Tongue (tissue), 3 donors: ENCODE measurements at places on chromosomes 13 and 19. TPM values are rescaled to one million over a fixed set of nuclear protein-coding genes. Genes with fewer than 3 reads are reported as not detected.

The RXFP2 gene
- total RNA-seq: not detected

The FAM216B gene
- not detected for total RNA-seq

The IL4I1 gene
- not detected for total RNA-seq

The PRODH2 gene
- not detected for total RNA-seq

GRCh38 chr13:49545661-49546060, 39.7 kb downstream of the RCBTB1 start:
- DNase-seq: no peak

DNA sequence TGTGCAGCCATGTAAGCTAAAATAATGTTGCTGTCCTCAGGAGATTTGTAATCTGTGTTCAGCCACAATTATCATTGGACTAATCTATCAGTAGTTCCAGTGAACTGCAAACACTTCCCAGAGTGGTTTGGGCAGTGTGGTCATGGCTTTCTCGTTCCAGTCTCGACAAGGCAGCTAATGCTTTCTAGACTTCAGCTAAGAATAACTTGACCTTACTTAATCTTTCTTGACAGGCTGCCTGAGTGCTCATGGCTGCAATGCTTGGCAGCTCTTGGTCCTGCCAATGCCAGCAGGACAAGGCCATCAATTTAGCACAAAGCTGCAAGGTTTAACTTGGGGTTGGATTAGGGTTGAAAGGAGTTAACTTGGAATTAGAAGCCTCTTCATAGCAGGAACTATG, 32.8 kb downstream of the ATP12A start:
- DNase-seq: peak; percentile 6

- peak; percentile 88 for DNase-seq
Measured at GRCh38 chr13:98842858-98843481, 90.5 kb upstream of the SLC15A1 start.

DNA sequence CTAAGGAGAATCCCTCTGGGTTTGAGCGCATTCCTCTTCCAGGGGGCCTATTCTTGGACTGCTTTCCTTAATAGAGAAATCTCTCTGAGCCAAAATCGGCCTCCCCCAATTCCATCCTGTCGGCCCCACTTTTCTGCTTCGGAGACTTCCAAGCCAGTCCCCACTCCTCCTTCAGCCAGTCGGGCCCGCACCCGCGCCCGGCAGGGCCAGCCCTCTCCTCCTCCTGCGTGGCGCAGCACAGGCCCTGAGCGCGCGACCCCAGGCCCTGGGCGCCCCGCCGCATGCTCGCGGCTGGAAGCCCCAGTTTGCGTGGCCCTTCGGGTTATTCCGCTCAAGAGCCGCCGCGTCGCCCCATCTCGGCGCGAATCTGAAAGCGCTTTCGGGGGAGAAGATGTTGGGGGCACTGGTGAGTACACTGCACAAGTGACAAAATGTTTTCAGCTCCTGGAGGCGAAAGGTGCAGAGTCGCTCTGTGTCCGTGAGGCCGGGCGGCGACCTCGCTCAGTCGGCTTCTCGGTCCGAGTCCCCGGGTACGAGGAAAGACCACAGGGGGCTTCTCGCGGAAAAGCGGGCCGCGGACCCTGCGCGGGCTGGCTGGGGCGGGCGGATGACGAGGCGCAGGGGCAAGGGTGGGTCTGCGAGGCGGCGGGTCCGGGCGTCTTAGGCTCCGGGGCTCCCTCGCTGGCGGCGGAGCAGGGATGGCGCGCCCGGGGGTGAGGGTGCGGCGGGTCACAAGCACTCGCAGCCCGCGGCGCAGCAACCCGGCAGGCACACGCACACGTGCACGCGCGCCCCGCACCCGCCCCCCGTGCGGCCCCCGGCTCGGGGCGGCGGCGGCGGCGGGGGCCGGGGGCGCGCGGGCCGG, at the start of gene IL17D:
TSS of gene IL17D (plus strand) at position 785 of the 865 bp plus-strand sequence. CDS start 303 bp downstream, outside the sequence.
- peak; percentile 52 for DNase-seq

DNA sequence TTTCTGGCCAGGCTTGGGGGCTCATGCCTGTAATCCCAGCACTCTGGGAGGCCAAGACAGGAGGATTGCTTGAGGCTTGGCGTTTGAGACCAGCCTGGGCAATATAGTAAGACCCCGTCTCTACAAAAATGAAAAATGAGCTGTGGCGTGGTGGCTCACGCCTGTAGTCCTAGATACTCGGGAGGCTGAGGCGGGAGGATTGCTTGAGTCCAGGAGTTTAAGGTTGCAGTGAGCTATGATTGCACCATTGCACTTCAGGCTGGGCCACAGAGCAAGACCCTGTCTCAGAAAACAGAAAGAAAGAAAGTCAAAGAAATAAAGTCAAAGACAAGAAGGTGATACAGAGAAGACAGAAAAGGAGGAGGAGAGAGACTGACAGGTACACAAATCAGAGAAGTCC, 2.5 kb upstream of the CACNG6 start:
- no peak for DNase-seq

- no peak for DNase-seq
Measured at GRCh38 chr19:18065173-18065495, 21.6 kb downstream of the IL12RB1 start.

DNA sequence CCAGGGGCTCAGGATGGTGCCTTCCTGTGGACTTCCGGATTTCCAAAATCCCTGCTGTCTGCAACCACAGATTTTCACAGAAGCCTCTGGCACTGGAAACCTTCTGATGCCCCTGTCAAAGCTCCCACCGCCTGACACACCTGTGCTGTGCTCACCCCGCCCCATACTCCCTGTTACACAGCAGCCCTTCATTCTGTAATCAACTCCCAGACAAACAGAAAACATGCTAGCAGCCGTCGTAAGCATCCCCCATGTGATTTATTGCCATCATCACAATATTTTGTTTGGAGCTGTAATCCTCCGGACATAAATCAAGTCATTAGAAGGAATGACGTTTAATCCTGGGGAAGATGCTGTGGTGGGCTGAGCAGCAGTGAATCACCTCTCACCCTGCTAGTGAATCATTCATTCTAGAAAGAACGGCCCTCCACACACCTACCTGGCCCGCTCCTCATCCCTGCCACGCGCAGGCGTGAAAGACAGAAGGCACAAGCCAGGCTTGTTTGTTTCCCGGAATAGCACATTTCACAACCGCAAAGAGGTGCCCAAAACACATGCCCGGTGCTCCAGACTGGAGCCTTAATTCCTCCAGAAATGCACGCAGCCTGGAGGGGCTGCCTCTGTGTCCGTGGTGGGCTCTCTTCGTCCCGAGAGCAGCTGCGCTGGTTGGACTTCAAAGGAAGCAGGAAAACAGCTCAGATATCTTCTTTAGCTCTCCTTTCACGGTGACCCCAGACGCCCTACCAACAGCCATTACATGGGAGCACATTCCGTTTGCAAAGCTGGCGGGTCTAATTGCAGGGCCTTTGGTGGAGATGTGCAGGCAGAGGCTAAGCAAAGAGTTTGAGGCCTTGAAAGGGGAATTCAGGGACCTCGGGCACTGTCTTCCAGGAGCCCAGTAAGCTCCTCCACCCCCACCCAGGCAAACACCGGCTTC, 41.3 kb upstream of the KCTD15 start:
- no peak for DNase-seq

GRCh38 chr13:110571896-110572777, 10.6 kb upstream of the RAB20 start:
- no peak for DNase-seq

- DNase-seq: no peak
Measured at GRCh38 chr19:43372462-43372861, 19.0 kb downstream of the CD177 start.

- DNase-seq: peak; percentile 7
Measured at GRCh38 chr19:51460164-51460992, 2.1 kb upstream of the SIGLEC8 start.

DNA sequence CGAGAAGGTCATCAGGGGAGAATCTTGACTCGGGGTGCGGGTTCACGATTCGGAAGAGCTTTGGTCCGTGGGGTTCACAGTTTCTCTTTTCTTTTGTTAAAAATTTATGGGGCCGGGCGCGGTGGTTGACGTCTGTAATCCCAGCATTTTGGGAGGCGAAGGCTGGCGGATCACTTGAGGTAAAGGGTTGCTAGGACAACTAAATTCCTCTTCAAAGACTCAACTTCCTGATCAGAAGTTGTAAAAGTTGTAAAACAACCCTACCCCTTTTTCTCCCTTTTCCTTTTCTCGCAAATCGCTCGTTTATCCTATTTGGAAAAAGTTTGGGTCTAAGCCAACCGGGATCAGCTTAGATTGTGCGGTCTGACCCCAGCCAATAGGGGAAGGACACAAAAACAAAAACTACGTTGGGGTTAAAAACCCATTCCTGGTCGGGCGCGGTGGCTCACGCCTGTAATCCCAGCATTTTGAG, 673 bp downstream of the ZNF486 start:
- DNase-seq: peak; percentile 48

DNA sequence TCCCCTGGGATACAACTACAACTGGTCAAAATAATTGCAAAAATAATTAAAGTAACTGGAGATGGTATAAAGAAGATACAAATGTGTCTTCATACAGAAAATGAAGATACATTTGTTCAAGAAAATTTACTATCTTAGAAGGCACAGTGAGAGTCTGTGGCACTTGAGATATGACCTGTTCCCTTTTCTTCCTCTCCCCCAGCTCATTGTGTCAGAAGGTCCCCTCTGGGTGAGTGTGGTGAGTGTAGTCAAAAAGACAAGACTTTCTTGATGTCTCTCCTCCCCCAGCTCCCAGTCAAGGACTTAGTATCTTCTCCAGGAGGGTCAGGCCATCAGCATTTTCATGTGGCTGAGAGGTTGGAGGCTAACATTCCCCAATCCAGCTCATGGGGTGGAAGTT, 51.7 kb downstream of the EDNRB start:
- DNase-seq: no peak

- peak; percentile 56 for DNase-seq
Measured at GRCh38 chr13:76635232-76636230, 250.7 kb downstream of the KCTD12 start.
